Stimulated activated CD4-positive, alpha-beta T cell treated with anti-CD3 and anti-CD28 coated beads, TNF-alpha, amount 100 ng/mL, for 1 hour (primary cell): ENCODE measurements at places on chromosomes 16 and 17.
A peak's percentile ranks its signal among the peaks of the same experiment; 100 is the strongest.

GRCh38 chr17:66889480-66890230 lies 54.7 kb downstream of the CACNG5 start:
- DNase-seq = no peak

GRCh38 chr16:67278773-67279295 lies 498 bp upstream of the PLEKHG4 start:
- no peak for DNase-seq

GRCh38 chr16:23408823-23409298 lies 44.1 kb downstream of the COG7 start:
- no peak for DNase-seq

- no peak for DNase-seq
Observed at GRCh38 chr17:57459286-57459915, 203.1 kb downstream of the MSI2 start.

- DNase-seq = no peak
Observed at GRCh38 chr17:1197781-1198490, 18.2 kb upstream of the ABR start.

- DNase-seq = no peak
Observed at GRCh38 chr16:4826526-4826925, 20.6 kb downstream of the GLYR1 start.

- no peak for DNase-seq
Observed at GRCh38 chr16:58503166-58503862, 3.4 kb downstream of the NDRG4 start.

DNA sequence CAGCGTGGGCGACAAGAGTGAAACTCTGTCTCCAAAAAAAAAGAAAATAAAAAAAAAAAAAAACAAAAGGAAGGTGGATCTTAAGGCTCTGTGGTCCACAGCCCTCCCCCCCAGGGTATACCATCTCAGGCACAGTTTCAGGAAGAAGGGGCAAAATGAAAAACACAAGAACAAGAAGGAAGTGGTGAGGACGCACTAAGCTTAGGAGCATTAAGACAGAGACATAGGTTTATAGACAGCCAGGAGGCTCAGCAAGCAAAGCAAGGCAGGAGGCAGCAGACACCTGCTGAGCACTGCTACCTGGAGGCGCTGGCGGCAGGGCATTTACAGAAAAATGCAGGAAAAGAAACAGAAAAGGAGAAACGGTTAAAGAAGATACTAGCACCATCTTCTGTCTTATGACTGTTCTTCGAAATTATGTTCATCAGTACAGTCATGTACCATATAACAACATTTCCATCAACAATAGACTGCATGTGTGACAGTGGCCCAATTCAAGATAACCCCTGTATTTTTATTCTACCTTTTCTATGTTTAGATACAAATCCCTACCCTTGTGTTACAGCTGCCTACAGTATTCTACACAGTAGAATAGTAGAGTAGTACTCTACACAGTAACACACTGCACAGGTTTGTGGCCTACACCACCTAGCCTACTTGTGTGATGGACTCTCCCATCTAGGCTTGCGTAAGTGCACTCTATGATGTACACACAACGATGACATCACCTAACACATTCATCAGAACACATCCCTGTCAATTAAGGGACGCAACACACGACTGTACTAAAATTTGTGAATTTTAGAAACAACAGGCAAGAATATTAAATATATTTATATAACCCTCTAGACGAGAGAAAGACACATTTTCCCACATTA lies 62.5 kb downstream of the XPO6 start:
- DNase-seq = no peak

GRCh38 chr17:3688027-3688553 lies 7.9 kb downstream of the P2RX5 start:
- DNase-seq = no peak

DNA sequence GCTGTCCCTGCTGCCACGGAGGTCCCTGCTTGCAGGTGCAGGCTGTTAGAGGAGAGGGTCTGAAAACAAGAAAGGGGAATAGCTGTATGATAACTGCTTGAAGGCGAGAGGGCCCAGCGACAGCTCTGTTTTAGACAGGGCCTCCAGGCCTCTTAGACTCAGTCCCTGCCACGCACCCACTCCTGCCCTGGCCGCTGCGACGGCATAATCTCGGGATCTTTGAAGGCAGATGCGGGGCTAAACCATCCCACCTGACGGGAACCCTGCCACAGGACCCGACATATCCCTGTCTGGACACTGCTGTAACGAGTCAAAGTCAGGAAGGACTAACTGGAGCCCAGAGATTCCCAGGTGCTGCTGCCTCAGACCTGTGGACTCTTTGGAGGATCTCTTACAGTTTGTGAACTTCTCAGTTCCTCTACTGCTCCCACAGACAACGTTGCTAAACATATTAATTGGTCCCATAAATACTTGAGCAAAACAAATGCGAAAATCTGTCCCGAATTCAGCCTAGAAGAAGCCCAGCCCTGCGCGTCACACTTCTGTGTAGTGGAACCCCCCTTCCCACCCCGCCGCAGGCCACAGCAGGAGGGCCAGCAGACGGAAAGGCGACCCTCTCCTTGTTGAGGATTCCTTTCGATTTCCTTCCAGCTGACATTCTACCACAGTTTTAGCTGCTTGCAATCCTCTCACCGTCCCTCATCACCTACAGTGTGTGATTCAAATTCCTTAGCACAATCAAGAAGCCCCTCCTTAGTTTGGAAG lies 998 bp upstream of the TMEM11 start:
- no peak for DNase-seq

DNA sequence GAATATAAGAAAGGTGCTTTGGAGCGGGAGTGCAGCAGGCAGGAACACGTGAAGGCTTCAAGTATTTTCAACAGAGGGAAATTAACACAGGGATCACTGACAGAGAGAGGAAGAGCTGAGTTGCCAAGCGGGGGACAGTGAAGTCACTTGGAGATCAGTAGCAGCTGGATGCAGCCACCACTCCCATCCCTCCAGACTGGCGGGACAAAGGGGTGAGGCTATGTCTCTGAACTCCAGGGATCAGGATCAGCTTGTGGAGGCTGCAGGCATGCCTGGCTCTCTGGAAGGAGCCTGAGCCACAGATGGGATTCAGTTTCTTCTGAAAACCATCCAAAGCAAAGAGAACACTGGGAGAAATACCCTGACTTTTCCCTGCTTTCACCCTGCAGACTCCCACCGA lies 113.7 kb upstream of the IRX3 start:
- DNase-seq = no peak

DNA sequence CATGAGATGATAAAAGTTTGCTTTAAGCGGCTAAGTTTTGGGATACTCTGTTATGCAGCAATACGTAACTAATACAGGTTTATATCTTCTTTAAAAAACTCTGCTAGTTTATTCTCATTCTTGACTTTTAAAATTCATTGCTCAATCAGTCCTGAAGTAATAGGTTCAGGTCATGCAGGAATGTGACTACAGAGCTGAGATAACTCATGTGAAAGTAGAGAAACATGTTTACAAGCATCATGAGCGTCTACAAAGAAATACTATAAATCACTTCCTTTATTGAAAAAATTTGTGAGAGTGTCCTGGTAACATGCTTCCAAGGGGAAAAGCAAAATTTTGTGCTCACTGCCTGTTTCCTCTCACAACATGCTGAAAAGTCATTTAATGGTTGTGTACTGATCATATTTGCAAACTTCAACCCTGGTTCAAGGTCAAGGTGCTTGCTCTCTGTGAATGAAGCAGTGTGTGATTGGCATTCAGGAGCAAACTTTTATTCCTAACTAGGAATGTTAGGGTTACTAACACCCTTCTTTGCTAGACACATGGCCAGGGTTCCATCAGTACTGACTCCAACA lies 12.5 kb upstream of the TMIGD1 start:
- no peak for DNase-seq

- DNase-seq = no peak
Observed at GRCh38 chr17:81891303-81891552, 158 bp downstream of the ALYREF start.

- no peak for DNase-seq
Observed at GRCh38 chr16:29316761-29317183, 89.7 kb downstream of the NPIPB11 start.

DNA sequence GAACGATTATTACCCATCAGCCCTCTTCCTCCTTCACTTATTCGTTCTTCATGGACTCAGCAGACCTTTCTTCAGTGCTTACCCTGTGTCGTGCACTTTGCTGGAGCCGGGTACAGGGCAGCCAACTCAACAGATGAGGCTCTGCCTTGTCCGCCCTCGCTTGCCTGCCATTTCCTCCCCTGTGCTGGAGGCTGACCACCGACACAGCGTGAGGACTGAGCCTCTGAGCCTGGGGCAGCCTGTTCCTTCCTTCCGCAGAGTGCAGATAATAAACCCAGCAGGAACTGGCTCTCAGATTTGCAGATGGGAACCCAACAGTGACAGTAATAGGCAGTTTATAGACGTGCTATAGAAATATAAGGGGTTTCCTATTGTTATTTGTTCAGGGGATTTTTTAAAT lies 7.0 kb upstream of the SLC39A11 start:
- DNase-seq = no peak

- DNase-seq = no peak
Observed at GRCh38 chr16:4323845-4324488, 8.1 kb downstream of the GLIS2 start.

DNA sequence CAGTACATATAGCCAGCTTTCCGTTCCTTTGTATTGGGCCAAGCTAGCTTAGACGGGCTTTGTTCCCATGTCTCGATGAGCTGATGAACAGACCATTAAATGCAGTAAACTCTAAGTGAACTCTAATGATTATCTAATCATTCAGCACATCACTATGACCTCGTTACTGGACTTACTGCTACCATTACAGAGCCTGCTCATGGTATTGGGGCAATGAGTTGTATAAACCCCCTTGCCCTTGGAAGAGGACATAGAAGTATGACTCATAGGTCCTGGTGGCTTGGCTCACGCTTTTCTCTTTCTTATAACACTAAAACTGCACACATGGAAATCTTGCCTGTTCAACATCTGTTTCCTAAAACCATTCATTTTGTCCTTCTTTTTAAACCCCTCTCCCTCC lies 93.6 kb upstream of the DYNLRB2 start:
- DNase-seq = no peak

GRCh38 chr17:3935140-3935542 lies 18.9 kb upstream of the P2RX1 start:
- no peak for DNase-seq

DNA sequence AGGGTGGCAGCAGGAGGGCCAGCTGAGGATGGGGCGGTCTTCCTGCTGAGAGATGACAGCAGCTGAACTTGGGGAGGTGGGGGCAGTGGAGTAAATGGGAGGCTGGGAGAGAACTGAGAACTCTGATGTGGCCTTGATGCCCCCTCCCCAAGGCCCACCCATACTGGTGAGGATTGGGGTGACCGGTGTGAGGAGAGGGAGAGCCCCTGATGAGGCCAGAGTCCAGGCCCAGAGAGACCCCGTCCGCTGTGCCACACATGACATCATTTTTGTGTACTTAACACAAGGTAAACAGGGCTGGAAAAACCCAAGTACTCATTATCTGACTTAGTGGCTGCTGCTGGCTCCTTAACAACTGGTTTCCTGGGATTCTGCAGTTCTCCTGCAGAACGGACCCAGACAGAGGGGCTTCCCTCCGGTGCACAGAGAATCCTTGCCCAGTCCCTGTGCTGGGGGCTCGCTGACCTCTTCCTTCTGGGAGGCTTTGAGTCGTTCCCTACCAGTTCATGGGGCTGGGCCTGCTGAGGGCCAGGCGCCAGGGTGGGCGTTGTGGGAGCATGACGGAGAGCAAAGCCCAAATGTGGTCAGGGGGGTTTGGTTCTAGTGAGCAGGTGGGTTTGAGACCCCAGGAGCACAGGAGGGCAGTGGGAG lies 207.6 kb downstream of the RAB11FIP4 start:
- no peak for DNase-seq

- no peak for DNase-seq
Observed at GRCh38 chr17:2309338-2310154, 5.8 kb downstream of the SRR start.

DNA sequence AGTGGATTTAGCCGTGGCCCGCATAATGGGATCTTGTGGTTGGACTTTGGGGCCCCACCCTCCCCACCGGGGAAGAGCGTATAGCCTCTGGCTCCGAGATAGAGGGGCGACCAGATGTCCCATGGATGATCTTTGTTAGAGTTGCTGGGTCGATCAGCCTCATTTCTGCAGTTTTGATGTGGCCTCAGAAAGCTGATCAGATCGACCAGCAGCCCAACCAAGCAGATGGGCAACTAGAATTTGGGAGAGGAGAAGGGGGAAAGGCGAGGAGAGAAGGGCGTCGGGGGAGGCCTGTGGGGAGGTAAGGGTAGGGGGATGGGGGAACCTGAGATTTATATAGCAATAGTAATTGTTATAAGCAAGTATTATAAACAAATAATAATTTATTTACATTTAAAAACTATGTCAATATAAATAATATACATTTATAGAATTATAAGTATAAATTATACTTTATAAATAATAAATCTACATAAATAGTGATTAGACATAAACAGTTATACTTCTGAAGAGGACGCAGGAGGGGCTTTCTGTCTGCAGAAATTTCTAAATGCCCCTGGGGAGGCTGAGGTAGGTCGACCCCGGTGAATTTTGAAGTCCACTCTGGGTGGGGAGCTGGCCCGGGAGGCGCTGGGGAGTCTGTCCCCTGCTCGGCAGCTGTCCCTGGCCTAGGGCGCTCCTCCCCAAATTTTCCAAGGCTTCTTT lies 136.3 kb downstream of the KCNJ12 start:
- DNase-seq = no peak

DNA sequence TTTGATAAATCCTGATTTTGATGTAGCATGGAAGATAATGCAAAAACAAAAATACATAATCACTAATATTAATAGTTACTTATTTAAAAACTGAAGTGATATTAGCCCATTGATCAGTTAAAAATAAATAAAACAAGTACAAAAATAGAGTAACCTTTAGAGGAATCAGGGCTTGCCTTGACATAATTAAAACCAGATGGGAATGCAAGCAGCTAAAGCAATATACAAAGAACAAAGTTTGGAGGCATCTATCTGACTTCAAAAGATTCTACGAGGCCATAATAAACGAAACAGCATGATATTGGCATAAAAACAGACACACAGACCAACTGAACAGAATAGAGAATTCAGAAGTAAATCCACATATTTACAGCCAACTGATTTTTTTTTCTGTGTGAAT lies 15.0 kb upstream of the HEATR3 start:
- no peak for DNase-seq

- DNase-seq = peak; percentile 56
Observed at GRCh38 chr16:56617212-56618085, 8.1 kb upstream of the MT1E start.

GRCh38 chr16:84851192-84852127 lies 31.7 kb downstream of the CRISPLD2 start:
- DNase-seq = no peak

DNA sequence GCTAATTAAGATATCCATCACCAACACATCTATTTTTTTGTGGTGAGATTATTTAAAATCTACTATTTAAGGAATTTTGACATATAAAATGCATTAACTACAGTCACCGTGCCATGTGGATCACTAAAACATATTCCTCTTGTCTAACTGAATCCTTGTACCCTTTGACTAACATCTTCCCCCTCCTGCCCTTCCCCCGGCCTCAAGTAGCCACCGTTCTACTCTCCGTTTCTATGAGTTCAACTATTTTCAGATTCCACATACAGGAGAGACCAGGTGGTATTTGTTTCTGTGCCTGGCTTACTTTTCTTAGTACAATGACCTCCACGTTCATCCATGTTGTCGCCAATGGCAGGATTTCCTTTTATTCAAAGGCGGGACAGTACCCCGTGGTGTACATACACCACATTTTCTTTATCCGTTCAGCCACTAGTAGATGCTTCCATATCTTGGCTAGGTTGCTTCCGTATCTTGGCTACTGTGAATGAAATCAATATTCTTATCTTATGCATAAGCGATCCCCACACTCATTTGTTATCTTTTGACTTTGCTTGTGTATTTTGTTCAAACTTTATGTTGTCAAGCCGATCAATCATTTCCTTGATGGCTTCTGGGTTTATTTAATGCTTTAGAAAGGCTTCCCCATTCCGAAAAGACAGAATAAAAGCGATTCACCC lies 134.7 kb downstream of the KCNJ12 start:
- no peak for DNase-seq
